ENCODE measurements at places on chromosomes 5 and 9.

GRCh38 chr9:15576350-15577050 is 23.7 kb downstream of the CCDC171 start:
- DNase-seq, result no peak

DNA sequence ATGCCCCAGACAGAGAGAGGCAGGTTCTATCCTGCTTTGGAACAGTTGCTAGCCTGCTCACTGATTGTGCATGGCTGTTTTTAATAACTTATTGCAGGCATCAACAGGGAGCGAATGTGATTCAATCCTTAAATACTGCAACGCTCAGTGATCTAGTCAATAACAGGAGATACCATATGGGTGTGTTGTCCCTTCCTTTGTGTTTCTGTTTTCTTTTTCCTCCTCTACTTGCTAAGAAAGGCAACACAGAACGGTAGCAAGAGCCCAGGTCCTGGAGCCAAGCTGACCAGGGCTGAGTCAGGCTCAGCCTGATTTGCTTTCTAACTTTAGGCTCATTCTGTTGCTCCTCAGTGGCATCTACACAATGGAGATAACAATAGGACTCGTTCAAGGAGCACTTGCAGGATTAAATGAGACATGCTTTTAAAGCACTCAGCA is 98.6 kb upstream of the EQTN start:
- DNase-seq, result no peak

GRCh38 chr5:25964009-25964372 is 1074.4 kb downstream of the CDH9 start:
- no peak for DNase-seq

DNA sequence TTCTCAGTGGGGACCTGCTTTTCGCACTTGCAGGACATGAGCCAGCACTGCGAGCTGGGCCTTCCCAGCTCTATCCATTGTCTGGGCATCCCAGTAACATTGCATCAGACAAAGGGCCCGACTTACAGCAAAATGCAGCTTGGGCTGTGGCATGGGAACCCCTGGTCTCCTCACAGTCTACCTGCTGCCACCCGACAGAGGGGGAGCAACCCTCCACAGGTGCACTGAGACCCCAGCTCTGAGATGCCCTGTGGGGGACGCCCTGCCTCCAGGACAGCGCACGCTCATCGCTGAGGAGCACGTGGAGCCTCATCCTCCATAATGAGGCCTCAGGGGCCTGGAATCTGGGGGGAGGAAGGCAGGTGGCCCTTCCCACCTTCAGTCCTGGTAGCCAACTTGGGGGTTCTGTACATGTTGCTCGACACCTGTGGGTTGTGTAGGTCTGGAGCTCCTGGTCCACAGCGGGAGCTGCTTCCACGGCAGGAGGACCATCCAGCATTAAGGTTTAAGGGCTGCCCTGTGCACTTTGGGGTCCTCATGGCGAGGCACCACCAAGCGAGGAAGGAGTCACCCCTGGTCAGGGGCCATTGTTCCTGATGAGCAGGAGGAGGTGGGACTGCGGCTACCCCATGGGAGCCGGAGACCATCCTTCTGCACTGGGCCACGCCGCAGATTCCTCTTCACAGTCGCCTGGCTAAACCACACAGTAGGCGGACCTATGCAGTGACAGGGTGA is 376.5 kb upstream of the IRX1 start:
- no peak for DNase-seq

DNA sequence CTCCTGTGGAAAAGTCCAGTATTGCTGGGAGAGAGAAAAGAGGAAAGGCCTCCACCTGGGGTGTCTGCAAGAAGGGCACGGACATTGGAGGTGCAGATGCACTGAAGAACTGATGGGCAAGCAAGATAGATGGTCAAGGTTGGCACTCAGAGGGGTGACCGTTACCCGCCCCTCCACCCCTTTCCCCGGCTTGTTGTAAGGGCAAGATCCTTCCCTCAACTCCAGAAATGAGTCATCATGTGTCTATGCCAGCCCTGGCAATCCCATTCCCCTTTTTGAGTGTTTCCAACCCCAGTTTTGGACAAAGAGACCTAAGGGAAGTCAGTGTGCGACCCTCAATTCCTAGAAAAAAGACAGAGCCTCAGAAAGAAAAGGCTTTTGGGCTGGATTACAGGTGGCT is 34.9 kb upstream of the ATP6V1G1 start:
- no peak for DNase-seq

GRCh38 chr5:37770786-37771185 is 69.1 kb downstream of the GDNF start:
- DNase-seq, result no peak

GRCh38 chr5:95935553-95936100 is 26.0 kb downstream of the ELL2 start:
- DNase-seq, result no peak

GRCh38 chr5:73496984-73497457 is 1.2 kb upstream of the BTF3 start:
- no peak for DNase-seq

DNA sequence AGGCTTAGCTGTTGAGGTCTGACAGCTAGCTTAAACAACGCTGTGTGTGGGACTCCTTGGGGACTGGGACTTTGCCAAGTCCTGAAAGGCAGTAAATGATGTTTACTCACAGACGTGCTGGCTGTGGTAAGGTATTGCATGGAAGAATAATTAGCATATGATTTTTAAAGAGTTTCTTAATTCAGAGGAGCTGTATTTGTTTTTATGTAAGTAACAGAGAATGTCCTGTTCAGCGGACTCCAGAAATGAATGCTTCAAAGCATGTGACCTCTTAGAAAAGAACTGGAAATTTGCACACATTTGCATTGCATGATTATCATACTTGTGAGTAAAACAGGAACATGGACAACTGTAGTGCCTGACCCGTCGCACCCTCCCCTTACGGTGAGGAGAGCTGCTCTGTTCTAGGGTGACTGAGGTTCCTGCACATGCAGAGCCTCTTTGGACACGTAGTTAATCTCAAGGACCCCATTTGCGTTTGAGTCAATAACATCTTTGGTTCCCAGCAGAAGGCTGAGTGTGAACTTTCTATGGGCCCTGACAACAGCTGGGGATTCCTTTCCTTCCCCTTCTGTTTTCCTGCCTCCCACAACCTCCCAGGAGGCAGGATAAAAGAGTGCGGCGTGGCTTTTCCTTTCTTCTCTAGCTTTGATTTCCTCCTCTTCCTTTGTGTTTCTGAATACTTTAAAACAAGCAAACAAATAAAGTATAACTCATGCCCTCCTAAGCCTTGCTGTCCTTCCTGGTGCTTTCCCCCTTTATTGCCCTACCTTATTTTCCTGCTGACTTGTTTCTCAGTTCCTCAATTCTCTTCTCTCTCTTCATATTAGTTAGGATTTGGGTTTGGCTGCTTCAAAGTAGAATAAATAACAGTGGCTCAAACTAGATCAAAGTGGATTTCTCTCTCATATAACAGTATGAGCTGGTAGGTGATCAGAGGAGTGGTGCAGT is 157.2 kb upstream of the CD180 start:
- DNase-seq, result no peak

DNA sequence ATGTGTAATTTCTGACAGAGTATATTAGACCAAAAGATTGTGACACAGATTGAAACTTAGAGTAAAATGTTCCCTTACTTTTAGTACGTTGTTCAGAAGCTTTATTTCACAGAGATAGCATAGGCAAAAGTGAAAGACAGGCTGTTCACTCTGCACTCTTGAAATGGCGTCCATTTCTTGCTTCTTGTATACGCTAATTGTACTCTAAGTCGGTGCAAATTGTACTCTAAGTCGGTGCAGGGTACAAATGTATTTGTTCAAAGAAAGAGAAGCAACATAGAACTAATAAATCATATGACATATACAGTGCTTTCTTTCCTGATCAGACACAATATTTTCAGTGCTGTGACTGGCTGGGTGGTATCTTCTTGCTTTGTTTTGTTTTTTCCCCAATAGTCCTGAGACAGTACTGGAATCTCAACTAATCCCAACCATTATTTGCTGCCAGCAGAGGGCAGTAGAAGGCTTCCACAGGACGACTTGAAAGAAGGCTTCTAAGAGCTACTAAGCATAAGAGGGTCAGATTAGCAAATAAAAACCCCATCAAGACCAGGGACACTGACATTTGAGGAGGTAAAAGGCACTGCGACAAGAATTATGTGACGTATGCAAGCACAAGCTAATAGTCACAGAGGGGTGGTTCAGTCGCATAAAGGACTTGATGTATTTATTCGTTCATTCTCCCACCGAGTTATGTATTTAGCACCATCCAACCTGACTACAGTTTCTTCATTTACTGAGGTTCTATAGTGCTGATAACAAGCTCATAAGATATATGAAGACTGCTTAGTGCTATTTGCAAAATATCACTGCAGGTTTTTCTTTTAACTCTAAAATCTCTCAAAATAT is 831.8 kb downstream of the TAF11L14 start:
- DNase-seq, result peak; percentile 69

DNA sequence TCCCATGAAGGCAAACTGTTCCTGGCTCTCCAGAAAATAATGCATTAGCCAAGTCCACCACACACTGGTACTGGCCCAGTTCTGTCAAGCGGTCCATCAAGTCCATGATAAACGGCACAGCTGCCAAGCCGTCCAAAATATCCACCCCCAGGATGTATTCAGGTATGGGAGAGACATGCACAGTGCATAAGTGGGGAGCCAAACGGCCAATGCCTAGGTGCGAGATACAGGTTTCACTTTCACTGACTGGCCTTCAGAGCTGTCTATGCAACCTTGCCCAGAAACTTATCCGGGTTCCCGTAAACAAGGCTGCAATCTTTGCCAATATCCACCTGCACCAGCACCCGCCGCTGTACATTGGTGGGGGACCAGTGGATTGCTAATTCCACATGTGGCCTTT is 795.8 kb downstream of the EFNA5 start:
- no peak for DNase-seq

- peak; percentile 97 for DNase-seq
These were observed 57.3 kb downstream of the GADD45G start for GRCh38 chr9:89661956-89662717.

GRCh38 chr5:137741718-137742117 is 5.8 kb upstream of the KLHL3 start:
- DNase-seq, result no peak

DNA sequence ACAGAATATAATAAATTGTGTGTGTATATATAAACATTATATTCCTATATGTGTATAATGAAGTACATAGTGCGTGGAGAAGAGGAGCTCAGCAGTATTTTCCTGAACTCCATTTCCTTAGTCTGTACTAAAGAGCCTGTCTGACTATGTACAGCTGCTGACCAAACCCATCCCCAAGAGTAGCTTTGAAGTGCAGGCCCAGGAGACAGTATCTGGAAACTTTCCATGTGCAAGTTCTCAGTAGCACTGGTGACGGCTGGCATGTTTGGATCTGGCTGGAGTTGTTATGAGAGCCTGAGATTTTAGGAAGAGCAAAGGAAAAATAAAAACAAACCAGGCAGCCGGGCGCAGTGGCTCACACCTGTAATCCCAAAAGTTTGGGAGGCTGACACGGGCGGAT is 244.2 kb downstream of the RFK start:
- no peak for DNase-seq

GRCh38 chr5:72138943-72139521 is 31.8 kb downstream of the MAP1B start:
- no peak for DNase-seq

DNA sequence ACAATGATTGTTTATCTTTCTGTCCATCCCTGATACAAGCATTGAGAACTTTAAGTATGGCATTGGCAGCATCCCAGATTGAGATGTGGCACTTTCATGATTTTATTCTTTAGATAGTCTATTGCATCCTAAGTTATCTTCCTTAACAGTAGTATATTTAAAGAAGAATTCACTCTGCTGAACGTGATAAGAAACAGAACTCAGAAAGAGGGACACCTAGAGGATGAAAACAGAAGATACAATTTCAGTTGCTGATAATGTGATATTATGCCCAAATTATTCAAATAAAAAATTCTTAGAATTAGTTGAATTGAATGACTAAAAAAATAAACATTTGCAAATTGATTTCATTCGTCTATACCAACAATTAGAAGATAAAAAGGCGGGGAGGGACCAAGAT is 218.1 kb upstream of the DMRTA1 start:
- DNase-seq, result no peak

DNA sequence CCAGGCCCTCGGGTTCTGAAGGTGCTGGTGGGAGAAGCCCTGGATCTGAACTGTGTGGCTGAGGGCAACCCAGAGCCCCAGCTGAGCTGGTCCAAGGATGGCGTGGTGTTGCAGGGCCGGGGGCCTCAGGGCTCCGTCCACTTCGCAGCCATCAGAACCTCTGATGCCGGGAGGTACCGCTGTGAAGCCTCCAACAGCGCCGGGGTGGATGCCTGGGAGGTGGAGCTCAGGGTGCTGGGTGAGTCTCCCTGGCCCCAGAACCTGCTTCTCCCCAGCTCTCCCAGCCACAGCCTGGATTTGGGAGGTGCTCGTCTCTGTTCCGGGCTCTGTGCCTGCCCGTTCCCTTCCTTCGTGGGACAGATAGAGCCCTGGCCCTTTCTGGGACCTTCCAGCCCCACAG is 75.6 kb downstream of the HMCN2 start:
- DNase-seq, result no peak

DNA sequence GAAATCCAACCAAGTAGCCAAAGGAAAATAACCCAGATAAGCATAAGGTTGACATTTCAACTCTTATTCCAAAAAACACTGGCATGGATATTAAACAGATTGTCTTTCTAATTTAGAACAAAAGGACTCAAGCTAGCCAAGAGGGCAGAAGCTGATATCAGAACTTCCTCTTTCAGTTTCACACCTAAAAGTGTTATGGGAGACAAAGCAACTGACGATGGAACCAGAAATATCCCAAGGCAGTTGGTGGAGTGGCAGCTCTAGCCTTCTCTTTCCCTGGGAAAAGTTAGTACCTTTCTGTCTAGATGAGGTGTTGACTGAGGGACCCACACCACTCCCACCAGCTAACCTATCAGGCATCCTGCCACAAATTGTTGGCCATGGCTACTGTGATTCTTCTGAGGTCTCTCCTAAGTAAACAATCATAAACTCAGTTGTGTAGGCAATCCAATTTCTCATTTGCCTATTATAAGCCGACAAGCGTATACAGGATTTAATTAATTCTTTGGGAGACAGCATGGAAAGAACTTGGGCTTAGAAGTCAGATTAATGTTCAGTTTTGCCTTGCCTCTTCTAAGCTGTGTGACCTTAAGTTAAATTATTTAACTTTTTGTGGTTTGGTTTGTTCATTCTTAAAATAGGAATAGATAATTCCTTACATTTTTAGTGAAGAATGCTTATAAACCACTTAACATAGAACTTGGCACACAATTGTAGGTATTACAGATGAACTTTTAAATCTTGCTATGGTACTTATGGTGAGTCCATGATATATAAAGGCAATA is 110.9 kb upstream of the ADAMTSL1 start:
- DNase-seq, result no peak

GRCh38 chr9:136616307-136616635 is 46.4 kb upstream of the EGFL7 start:
- DNase-seq, result no peak

GRCh38 chr9:14131356-14132088 is 182.4 kb downstream of the NFIB start:
- no peak for DNase-seq

Data from left hindlimb (tissue), 1 donor.